ENCODE measurements at places on chromosomes 16 and 17.

- DNase-seq, result no peak
Measured at GRCh38 chr16:47028767-47029377, 55.4 kb upstream of the DNAJA2 start.

GRCh38 chr17:48132385-48132784 is 24.8 kb downstream of the SNX11 start:
- DNase-seq, result no peak

GRCh38 chr17:36152639-36153120 is 23.8 kb downstream of the TBC1D3B start:
- no peak for DNase-seq

DNA sequence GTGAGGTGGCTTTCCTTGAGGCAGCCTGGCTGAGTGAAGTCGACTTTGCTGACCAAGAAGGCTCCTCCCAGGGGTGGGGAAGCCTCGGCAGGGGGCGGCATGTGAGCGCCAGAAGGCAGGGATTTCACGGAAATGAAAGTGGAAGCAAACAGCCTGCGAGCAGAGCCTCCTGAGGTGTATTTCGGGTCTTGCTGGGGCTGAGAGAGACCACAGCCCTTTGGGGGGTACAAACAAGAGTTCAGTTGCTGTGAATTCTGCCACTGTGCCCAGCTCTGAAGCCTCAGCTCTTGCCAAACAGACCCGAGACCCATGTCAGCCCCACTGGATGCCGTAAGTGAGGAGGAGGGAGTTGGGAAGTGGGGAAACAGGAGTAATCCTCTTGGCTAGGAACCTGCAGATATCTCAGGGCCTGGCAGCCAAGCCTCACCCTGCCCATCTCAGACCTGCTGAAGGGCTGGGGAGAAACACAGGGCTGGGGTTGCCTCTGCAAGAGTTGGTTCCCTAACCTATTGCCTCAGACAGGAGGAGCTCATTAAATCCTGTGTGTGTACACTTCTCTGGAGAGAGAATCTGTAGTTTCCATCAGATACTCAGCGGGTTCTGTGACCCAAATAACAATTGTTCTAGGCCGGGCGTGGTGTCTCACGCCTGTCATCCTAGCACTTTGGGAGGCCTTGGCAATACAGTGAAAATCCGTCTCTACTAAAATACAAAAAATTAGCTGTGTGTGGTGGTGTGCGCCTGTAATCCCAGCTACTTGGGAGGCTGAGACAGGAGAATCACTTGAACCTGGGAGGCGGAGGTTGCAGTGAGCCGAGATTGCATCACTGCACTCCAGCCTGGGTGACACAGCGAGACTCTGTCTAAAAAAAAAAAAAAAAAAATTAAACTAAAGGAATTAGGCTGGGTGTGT is at the start of gene IFI35:
TSS of gene IFI35 (plus strand) at position 146 of the 913 bp plus-strand sequence. CDS start at position 310, 164 bp downstream.
- DNase-seq, result no peak
